ENCODE measurements at places on chromosomes 11 and 22. TPM values are rescaled to one million over a fixed set of nuclear protein-coding genes. Genes with fewer than 3 reads are reported as not detected.

GRCh38 chr22:45290410-45290936 lies 5.7 kb downstream of the UPK3A start:
- DNase-seq = no peak

GRCh38 chr22:47094861-47095330 lies 332.4 kb downstream of the TBC1D22A start:
- no peak for DNase-seq

DNA sequence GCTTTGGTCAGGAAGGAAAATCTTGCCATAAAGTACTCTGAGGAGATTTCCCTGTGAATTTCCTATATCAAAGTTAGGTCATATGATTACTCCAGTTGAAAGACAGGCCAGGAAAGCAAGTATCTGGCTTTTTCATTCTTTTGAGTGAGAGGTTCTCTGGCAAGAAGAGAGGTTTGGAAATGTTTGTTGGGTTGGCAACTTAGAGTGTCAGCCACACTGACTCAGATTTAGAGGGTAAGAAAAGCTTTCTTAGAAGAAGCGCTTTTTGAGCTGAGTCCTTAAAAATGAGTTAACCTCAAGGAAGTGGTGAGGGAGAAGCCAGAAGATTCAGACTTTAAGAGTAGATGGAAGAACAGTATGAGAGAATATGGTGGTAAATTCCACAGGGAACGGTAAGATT lies 86.1 kb upstream of the BDNF start:
- no peak for DNase-seq

- no peak for DNase-seq
Observed at GRCh38 chr11:134125507-134125906, 56.6 kb downstream of the JAM3 start.

DNA sequence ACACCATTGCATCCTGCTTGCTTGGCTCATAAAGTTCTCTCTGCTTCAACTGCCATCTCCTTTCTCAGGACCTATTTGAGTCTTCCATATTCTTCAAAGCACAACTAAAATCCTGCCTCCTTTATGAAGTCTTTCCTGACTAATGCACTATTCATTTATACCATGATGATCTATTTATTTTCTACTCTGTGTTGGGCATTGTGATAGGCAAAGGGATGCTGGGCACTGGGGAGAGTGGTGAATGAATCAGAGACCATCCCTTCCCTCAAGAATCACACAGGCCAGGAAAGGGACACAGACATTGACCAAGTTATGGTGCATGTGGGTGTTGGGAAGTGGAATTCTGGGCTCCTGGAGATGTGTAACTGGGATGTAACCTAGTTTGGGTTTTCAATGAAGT lies 86.9 kb downstream of the CACNG2 start:
- no peak for DNase-seq

GRCh38 chr11:126405374-126405773 lies 49.9 kb downstream of the ST3GAL4 start:
- DNase-seq = no peak

- DNase-seq = no peak
Observed at GRCh38 chr22:45305456-45306075, 4.2 kb upstream of the FAM118A start.

DNA sequence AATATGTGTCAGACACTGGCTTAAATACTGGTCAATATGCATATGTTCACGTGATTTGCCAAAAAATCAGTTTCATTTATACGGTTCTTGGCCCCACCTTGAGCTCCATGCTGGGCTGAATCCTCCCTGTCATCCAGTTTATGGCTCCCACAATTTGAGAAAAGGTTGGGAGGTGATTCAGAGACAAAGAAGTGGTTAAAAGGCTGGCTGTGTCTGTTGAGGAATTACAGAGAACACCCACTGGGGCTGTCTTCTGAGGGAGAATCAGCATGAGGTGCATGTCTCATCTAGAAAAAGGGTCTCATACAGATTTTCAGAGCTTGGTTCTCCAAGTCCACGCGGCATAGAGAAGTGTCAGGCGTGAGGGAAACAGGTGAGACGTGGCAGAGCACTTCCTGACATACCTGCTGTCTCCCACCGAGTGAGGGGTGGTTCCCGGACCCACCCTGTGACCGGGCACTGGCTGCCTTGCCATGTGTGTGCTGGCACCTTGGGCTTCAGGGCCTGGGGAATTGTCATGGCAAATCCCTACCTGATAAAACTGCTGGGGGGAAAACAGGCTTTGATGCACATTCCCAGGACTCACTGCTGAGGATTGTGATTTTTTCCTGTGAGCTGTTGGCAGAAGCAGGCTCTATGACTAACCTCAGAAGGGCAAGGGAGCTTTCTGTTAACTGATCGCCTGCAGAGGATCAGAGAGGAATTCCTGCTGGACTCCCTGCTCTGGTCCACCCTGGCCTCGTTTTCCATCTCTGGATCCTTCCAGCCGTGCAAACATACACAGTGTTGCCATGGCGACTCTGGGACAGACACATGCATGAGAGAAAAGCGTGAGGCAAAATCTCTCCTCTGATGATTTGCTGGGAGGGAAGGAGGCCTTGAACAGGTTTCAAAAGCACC lies 223.6 kb downstream of the ADAMTS15 start:
- DNase-seq = peak; percentile 35

DNA sequence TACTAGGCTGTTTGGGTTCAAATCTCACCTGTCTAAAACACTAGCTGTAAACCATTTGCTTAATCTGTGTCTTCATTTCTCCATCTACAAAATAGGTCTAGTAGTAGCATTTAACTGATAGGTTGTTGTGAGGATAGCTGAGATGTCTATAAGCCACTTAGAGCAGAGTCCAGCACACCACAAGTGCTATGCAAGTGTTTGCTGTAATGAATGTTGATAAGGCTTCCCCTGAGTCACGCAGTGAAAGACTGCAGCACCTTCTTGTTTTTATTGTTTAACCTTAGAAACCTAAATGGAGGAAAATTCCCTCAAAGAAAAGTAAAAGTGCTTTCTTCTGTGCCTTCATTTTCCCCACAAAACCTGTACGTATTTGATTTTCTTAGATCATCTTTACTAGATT lies 23.1 kb upstream of the LDHA start:
- DNase-seq = no peak

DNA sequence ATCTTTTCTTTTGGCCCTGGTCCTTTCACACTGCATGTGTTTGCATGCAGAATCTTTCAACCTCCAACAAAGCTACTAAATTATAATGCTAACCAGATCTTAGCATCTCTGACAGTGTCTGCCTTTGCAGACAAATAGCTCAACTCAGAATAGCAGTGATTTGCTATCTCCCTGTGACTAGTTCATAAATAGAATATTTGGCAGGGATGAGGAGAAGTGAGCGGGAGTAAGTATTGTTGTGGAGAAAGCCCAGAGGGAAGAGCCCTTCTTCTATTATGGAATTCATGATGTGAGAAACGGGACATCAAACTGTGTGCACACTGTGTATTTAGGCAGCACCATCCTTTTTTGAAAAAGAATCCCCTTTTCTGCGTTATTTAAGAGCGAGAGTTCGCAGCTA lies 288.0 kb upstream of the CHORDC1 start:
- DNase-seq = no peak

- DNase-seq = no peak
Observed at GRCh38 chr11:100557830-100558611, 129.1 kb upstream of the ARHGAP42 start.

DNA sequence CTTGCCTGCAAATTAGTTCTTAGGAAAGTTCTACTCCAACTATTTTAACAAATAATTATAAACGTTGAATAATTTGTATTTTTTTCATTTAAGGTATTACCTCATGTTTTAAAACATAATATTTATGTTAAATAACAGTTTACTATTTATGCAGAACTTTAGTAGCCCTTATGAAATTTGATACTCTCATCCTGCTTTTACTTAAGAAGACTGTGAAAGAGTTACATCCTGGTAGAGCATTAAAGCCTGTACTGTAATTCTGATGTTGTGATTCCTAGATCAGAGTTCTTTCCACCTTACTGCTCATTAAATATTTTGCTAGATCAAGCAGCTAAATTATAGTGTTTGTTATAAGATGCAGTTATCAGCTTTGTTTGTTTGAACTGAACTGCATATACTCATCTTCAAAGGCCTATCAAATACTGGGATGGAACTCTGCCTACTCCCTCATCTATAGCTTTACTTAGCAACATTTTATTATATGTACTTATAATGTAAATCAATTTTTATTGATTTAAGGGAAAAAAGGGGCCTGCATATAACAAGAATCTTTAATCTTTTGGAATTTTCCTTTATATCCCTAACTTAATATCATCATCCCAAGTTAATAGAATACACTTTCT lies 304.2 kb downstream of the DYNC2H1 start:
- no peak for DNase-seq

GRCh38 chr11:59184691-59185339 lies 12.9 kb downstream of the DTX4 start:
- DNase-seq = no peak

DNA sequence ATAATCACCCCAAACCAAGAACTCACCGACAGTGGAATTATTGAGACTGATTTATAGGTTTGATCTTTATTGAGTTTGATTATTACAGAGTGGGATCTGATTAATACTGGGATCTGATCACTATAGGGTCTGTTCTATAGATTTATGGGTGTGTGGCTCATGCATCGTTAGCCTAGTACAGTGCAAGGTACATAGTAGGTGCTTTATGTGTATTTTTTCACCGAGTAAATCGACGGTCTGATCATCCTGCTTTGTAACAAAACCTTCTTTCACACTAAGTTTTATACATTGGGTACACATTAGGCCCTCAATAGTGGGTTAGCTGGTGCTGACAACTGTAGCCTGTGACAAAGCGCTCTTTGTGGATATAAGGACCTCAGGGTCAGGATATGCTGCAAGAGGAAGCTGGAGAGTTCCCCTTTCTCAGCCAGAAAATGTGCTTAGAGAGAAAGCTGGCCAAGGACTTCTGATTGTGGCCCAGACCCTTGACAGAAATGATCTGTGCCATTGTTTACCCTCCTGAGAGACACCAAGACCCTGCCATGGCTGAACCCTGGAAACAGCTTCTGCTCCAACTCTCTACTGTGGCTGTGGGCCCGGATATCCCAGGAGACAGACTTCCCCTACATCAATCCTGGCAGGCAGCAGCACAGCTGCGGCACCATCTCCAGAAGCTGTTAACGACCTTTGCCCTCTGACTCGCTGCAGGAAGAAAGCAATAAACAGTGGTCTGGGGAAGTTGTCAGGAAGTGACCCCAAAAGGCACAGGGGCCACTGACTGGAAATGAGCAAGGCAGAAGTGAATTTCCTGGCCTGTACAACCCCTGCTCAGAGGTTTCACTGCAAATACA lies 16.1 kb upstream of the TPP1 start:
- peak; percentile 62 for DNase-seq

- DNase-seq = no peak
Observed at GRCh38 chr11:74620531-74620930, 28.1 kb downstream of the POLD3 start.

DNA sequence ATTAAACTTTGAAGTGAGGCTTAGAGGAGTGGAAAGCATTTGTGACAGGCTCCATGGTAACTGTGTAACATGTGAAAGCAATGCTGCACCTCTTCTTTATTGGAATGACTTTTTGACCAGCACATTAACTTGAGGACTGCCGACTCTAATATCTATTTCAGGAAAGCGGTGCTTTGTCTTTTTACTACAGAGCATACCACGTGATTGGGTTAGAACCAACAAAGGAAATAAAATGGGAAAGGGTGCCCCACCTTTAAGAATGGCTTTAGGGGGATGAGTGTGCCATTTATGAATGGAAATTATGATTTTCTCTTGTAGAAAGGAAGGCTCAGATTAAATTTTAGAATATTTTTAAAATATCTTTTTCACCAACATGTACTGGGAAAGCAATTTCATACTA lies 57.3 kb upstream of the VPREB1 start:
- DNase-seq = no peak

DNA sequence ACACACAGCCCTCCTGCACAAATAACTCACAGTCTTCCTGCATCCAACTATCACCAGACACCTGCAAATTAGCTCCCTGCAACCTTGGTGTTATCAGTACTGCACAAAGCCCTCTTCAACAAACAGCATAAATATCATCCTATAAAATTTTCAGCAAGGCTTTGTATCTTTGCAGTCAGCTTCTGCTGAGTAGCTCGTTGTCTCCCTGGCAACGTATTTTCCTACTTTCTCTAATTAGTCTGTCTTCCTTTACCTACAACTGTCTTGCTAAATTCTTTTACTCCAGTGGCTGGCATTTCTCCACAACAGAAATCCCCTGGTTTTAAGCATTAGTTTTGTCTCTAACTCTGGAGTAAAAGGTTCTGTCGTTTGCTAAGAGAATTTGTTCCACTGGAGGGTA lies 3.9 kb downstream of the OR8D4 start:
- no peak for DNase-seq

DNA sequence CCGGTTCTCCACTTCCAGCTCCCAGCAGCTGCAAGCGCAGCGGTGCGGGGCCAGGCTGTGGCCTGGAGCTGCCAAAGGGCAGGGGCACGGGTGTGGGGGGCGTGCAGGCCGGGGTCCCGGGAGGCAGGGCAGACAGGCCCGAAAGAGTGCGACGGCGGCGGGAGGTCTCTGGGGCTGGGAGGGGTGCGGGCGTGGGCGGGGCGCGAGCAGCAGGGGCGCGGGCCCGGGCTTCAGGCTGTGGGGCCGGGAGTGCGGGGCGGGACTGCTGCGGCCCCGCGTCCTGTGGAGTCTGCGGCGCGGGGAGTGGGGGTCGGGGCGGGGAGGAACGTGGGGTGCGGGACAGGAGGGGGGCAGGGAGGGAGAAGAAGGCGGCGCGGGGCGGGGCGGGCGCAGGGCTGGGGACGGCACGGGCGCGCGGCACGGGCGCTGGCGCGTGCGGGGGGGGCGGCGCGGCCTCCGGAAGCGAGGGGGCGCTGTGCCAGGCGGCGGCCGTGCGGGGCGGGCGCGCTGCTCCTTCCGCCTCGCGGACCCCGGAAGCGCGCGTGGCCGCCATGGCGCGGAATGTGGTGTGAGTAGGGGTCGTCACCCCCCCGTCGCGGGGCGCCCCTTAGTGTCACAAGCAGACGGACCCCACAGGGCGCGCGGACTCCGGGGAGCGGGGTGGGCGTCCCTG lies at the start of gene MRPL23:
Gene MRPL23, plus strand, starts transcription at position 521 of the 673 bp plus-strand sequence. Its CDS starts 31 bp downstream, at position 552.
- no peak for DNase-seq

GRCh38 chr11:65090628-65091027 lies 5.4 kb upstream of the VPS51 start:
- peak; percentile 53 for DNase-seq

DNA sequence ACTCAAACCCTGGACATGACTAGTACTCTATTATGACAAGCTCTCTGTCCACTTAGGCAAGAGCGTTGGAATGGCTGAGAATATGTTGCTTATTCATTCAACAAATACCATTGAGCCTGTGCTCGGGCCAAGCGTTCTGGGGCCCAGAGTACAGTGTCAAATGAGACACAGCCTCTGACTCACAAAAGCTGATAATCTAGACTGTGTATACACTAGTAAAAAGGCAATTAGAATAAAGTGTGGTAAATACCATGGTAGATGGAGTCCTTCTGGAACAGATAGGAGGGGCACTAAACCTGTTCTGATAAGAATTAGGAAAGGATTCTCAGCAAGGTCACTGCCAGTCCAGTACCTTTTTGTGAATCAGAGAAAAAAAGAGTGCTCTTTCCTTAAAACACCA lies 24.7 kb downstream of the KCNE3 start:
- no peak for DNase-seq

RTN4RL2 gene
- 0.41 TPM for total RNA-seq

ASRGL1 gene
- 33.4 TPM for total RNA-seq

SLC22A8 gene
- 1.2 TPM for total RNA-seq

CDON gene
- 32.6 TPM for total RNA-seq

PTDSS2 gene
- total RNA-seq = 21.6 TPM

DGCR6 gene
- 10.2 TPM for total RNA-seq

OR8G1 gene
- not detected for total RNA-seq

All from frontal cortex (tissue), 4 donors.